Natural killer cell treated with Interleukin-12 subunit alpha and Interleukin-12 subunit beta and Interleukin-15 and Interleukin-18, amount 100 ng/mL, for 72 hours (primary cell): ENCODE measurements at places on chromosomes 2 and 18. TPM values are rescaled to one million over a fixed set of nuclear protein-coding genes. Genes with fewer than 3 reads are reported as not detected.

Gene NGEF
- total RNA-seq: not detected

Gene ERMN
- total RNA-seq: 8.8 TPM

Gene COL4A4
- 0.62 TPM for total RNA-seq

DNA sequence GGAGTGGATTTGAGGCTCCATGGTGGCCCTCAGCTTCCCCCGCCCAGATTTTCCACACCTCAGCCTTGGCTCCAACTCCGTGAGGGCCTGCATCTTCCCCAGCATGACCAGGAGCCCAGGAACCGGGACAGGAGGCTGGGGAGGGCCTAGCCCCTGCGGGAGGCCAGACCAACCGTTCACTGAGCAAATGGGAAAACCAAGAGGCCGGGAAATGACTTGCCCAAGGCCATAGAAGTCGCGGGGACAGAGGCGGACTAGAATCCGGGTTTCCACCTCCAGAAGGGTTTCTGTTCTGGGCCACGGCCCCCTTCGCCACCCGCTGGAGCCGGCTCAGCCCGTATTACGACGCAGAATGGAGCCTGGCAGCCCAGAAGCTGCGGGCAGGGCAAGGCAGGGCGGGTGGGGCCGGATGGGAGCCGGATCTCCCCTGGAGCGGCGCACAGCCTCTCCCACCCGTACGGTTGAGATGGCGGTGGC lies 7.9 kb upstream of the CRYBA2 start:
- no peak overlapping the region for H3K4me3 ChIP-seq
- no peak overlapping the region for H3K27ac ChIP-seq
- H3K4me1 ChIP-seq: peaks cover 5% of the 10 kb centered on the region
- H3K36me3 ChIP-seq: no peaks in the 10 kb centered on the region
- peaks cover 55% of the 10 kb centered on the region for H3K27me3 ChIP-seq

DNA sequence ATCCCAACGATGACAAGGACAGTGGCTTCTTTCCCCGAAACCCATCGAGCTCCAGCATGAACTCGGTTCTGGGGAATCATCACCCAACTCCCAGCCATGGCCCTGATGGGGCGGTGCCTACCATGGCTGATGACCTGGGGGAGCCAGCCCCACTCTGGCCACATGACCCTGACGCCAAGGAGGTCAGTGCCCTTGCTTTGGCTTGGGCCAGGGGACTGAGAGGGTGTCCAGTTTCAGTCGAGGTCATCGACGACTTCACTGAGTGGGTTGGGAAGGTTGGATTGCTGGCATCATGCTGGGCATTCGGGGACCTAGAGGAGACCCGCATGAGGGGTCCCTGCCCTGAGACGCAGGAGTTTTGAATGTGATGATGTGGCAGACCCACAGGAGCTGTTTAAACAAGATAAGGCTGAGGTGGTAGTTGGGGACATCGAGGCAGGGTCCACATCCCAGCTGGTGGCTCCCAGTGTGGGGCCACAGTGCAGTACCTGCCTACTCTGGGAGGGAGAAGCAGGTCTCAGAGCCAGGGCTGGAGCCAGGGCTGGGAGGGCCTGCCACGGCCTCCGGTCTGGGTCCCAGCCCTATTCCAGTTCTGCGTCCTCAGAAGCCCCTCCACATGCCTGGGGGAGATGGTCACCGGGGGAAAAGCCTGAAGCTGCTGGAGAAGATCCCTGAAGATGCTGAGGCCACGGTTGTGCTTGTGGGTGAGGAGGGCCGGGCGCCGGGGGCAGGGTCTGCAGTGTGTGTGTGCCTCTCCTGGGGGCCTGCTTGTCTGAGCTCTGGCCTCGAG lies 6.0 kb downstream of the SLC4A3 start:
- no peak for DNase-seq
- no peaks in the 10 kb centered on the region for H3K36me3 ChIP-seq
- no peaks in the 10 kb centered on the region for H3K4me1 ChIP-seq
- H3K27ac ChIP-seq: no peak overlapping the region
- peaks cover 8% of the 10 kb centered on the region for H3K27me3 ChIP-seq

DNA sequence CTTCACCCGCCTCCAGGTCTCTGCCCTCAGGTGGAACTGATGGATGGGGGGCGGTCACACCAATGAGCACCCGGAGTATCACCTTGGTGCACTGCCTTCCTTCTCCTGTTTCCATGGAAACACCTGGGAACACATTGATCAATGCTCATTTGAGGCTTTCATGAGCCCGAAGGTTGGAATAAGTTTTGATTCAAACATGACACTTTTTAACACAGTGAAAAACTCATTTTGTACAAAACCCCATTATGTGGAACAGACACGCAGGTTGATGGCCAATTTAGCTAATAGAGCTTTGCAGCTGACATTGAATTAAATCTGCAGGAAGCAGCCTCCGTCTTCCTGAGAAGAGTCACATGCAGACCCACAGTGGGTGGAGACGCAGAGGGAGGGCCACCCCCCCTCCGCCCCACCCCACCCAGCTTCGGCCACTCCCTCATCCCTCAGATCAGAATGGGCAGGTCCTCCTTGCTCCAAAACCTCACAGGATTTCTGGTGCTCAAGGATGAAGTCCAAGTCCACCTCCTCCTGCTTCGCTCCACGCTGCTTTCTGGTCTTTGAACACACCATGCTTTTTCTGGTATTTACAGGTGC lies 96.0 kb upstream of the MYCN start:
- no peaks in the 10 kb centered on the region for H3K36me3 ChIP-seq
- no peaks in the 10 kb centered on the region for H3K4me1 ChIP-seq
- H3K4me3 ChIP-seq: no peak overlapping the region

GRCh38 chr2:147135376-147135775 lies 709.5 kb upstream of the ACVR2A start:
- peaks cover 16% of the 10 kb centered on the region for H3K27me3 ChIP-seq
- no peaks in the 10 kb centered on the region for H3K4me1 ChIP-seq
- H3K27ac ChIP-seq: no peak overlapping the region
- no peak for DNase-seq
